Right renal pelvis (tissue), 4 donors: ENCODE measurements at places on chromosomes 5 and 9. TPM values are rescaled to one million over a fixed set of nuclear protein-coding genes. Genes with fewer than 3 reads are reported as not detected.

GRCh38 chr5:112689155-112689909, 48.4 kb upstream of the APC start:
- no peak for DNase-seq

GRCh38 chr5:73759771-73760170, 133.8 kb downstream of the ARHGEF28 start:
- DNase-seq, result no peak

- no peak for DNase-seq
These were observed 344.6 kb downstream of the PDE4D start for GRCh38 chr5:59548807-59549357.

The QRFP gene
- 0.29 TPM for polyA plus RNA-seq

The GLRA1 gene
- polyA plus RNA-seq, result 0.10 TPM

The CCDC183 gene
- polyA plus RNA-seq, result 6.2 TPM

The SPATA31C1 gene
- polyA plus RNA-seq, result 0.58 TPM
